ENCODE measurements at places on chromosomes 1 and 21.

- DNase-seq = no peak
Measured at GRCh38 chr1:98077691-98078090, 156.9 kb upstream of the DPYD start.

GRCh38 chr1:67700220-67700619, 15.2 kb downstream of the GADD45A start:
- no peak for DNase-seq

DNA sequence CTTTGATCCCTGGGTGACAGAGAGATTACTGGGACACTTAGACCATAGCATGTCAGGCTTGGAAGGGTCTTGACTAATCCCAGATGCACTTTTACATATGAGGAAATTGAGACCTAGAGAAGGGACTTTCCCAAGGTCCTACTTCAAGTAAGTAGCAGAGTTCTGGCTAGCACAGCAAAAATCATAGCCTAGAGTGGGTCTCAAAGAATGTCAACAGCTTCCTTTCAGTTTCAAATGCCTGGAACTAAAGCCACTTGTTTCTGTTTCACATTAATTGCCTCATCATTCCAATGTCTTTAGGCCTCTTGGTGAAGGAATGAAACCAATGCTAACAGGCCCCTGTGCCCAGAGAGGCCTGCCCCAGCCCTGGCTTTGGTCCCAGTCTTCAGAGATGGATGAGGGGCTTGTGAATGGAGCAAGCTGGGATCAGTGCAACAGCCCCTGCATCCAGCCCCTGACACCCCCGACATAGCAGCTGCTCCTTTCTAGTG, 26.6 kb downstream of the ATF3 start:
- DNase-seq = no peak

- DNase-seq = peak; percentile 38
Measured at GRCh38 chr21:20592463-20592862, 405.7 kb upstream of the NCAM2 start.

DNA sequence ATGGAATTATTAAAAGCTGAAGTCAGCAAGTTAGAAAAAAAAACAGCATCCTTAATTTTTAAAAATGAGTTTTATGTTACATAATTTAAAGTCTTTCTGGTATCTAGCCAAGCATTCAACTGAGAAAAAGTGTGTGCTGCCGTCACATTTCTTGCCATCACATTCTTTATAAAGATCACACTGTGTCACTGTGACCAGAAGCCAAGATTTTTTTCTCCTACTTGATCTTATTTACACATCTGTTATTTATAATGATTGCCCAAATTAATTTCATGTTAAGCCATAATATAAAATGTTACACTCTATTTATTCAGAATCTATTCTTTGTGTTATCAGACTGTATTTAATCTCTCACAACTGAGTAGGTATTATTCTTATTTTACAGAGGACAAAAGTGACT, 1603.7 kb downstream of the PLA2G4A start:
- no peak for DNase-seq

DNA sequence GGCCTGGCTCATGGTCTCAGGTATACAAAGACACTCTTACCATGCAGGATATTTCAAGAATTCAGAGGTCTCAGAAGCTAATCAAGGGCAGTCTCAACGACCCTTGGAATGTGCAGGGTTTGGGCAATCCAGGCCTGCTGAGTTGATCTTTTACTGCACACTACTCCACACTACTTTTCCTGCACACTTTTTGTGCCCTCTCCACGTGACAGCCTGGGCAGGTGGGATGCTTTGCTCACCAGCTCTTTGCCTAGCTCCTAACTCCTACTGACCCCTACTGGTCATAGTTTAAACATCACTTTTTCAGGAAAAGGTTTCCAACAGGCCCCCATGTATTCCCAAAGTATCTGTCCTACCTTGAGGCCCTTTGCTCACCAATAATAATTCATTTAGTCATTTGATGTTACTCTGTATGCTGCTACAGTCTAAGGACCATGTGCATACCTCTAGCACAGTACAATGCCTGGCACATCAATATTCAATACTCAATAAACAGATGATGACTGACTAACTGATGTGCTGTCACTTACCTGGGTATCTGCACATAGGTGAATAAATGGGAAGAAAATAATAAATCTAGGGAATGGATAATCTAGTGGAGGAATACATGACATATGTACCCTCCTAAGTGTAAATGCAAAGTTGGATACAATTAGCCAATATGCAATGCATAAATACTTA, 9.6 kb downstream of the DUSP23 start:
- peak; percentile 35 for DNase-seq

GRCh38 chr1:93528412-93528811, 80.5 kb downstream of the FNBP1L start:
- no peak for DNase-seq

- no peak for DNase-seq
Measured at GRCh38 chr1:177783051-177783450, 186.8 kb downstream of the SEC16B start.

DNA sequence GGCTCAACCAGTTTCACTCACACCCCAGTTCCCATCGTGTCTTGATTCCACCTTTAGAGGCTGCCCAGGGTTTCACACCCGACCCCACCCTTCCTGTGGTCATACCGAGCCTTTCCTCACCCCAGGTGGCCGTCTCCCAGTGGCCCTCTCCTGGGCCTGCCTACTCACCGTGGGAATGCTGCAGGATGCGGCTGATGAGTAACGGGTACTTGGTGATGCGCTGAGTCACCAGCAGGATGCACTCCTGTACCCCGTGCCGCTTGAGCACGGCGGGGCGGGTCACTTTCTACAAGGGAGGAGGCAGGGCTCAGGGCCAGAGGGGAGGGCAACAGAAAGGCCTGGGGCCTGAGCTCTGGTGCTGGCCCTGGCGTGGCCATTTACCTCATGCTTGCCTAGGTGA, 16.4 kb downstream of the ARHGEF2 start:
- DNase-seq = peak; percentile 99

DNA sequence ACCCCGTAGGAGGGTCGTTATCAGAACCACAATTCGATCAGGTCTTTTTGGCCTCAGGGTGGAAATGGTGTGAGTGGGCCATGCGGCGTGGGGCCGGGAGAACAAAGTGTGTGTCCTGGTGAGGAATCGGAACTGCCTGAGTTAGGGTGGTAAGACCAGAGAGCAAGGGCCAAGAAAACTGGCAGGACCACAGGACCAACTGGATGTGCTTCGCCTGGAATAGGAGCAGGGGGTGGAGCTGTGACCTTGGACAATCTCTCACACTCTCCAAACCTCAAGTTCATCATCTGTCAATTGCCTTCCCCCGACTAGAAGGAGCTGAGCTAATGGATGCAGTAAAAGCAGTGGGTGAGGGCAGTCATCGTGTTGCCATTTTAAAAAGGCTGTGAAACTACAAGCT, 59.5 kb downstream of the NAV1 start:
- no peak for DNase-seq

- DNase-seq = no peak
Measured at GRCh38 chr1:53604291-53604919, 134.6 kb downstream of the GLIS1 start.

- peak; percentile 33 for DNase-seq
Measured at GRCh38 chr1:156160743-156161171, 7.4 kb downstream of the SEMA4A start.

DNA sequence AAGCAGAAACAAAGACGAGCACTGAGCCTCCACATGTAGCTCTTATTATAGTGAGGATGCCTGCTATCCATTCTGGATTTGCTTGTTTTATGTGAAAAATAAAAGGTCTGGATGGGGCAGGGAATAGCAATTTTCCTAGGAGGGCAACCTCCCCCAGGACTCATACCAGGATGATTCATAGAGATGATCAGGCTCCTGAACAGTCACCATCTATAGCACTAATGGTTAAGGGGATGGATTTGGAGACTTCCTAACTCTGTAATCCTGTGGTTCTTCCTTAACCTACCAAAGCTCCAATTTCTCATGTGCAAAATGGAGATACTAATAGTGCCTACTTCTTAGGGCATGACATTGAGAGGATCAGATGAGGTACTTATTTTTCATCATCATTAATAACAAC, 34.5 kb upstream of the CD58 start:
- DNase-seq = no peak

DNA sequence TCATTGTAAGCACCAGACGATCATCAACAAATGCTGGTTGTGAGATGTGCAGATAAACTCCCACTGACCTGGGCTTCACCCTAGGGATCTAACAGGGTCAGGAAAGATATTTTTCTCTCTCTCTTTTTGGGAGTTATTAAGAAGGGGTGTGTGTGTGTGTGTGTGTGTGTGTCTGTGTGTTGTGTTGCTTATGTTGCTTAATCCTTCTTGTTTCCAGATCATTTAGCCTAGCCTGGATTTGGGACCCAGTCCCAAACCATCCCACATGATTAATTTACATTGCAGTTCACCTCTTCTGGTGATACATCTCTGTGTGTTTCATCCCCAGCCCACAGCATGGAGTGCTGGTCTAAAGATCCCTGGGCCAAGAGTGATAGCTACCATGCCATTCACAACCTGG, 122.8 kb upstream of the IPO9 start:
- DNase-seq = no peak

- DNase-seq = no peak
Measured at GRCh38 chr21:33025489-33026442, at the start of gene OLIG2. OLIG2 (plus strand) TSS chr21:33025935; CDS start chr21:33026863, 928 bp downstream.

- DNase-seq = peak; percentile 11
Measured at GRCh38 chr1:64956010-64956640, 10.2 kb downstream of the JAK1 start.

- DNase-seq = no peak
Measured at GRCh38 chr1:197572169-197572568, 203.1 kb downstream of the DENND1B start.

Measured in epithelial cell of esophagus (primary cell).